ENCODE measurements at places on chromosomes 1 and 21. TPM values are rescaled to one million over a fixed set of nuclear protein-coding genes. Genes with fewer than 3 reads are reported as not detected.

The FMO4 gene
- total RNA-seq, result 1.9 TPM

The FCRL6 gene
- not detected for total RNA-seq

The PLPPR4 gene
- not detected for total RNA-seq

The GPR137B gene
- 5.6 TPM for total RNA-seq

The S100A1 gene
- not detected for total RNA-seq

The TNFSF4 gene
- total RNA-seq, result 0.58 TPM

The RUNX1 gene
- total RNA-seq, result 50.6 TPM

The CNR2 gene
- total RNA-seq, result not detected

- DNase-seq, result no peak
- peaks cover 2% of the 10 kb centered on the region for H3K36me3 ChIP-seq
- H3K27me3 ChIP-seq, result peaks cover 3% of the 10 kb centered on the region
- no peak overlapping the region for H3K27ac ChIP-seq
- H3K4me1 ChIP-seq, result peaks cover 3% of the 10 kb centered on the region
These were observed 47.9 kb upstream of the PRKACB start for GRCh38 chr1:84096176-84096575.

DNA sequence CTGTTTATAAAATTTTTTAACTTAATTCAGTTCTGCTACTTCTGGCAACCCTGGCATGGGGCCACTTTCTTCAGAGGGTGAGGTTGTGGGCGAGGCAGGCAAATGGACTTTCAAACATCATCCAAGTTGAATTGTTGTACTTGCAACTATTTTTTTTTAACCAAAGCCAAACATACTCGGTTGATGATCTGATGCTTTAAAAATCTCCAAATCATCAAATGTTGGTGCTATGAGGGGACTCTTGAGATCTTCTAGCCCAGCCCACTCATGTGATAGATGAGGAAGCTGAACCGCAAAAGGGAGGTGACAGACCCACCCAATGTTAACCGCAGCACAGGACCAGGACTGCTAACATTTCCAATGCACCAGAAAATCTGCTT, 6.7 kb downstream of the SLC1A7 start:
- H3K36me3 ChIP-seq, result no peaks in the 10 kb centered on the region
- no peaks in the 10 kb centered on the region for H3K4me1 ChIP-seq
- no peak for DNase-seq
- H3K27ac ChIP-seq, result no peak overlapping the region
- H3K4me3 ChIP-seq, result no peak overlapping the region
- H3K27me3 ChIP-seq, result no peaks in the 10 kb centered on the region

DNA sequence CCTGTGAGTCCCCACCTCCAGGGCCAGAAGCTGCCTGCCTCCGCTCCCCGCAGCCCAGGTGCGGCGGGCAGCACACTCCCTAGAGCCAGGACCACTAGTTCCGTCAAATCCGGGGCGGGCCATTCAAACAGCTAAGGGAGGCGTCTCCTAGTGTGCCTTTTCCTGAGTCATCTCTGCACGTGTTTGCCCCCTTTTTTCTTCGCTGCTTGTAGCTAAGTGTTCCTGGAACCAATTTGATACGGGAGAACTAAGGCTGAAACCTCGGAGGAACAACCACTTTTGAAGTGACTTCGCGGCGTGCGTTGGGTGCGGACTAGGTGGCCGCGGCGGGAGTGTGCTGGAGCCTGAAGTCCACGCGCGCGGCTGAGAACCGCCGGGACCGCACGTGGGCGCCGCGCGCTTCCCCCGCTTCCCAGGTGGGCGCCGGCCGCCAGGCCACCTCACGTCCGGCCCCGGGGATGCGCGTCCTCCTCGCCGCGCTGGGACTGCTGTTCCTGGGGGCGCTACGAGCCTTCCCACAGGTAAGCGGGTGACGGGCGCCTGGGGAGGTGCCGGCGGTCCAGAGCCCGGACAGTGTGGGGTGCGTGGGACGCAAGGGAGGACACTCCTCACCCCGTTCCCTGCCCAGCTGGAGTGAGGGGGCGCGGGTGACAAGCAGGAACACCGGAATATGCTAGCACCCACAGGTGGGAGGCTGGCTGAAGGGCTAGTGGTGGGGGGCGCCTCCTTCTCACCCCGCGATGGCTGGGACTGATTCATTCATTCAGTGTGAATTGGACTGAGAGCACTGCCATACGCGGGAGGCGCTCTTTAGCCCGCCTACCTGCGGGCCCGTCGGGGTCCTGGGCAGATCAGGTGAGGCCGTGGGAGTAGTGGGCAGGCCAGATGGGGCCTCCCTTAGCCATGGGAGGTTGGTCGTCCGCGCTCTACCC, at the start of gene TNFRSF8:
Gene TNFRSF8 (plus strand): TSS at position 163 of the 932 bp plus-strand sequence. CDS start 296 bp downstream, at position 459.
- H3K27ac ChIP-seq, result peak within 1 kb of the TSS; percentile 85
- H3K27me3 ChIP-seq, result peaks cover 24% of the 10 kb centered on the region
- DNase-seq, result peak; percentile 82
- peaks cover 77% of the 10 kb centered on the region for H3K4me1 ChIP-seq

DNA sequence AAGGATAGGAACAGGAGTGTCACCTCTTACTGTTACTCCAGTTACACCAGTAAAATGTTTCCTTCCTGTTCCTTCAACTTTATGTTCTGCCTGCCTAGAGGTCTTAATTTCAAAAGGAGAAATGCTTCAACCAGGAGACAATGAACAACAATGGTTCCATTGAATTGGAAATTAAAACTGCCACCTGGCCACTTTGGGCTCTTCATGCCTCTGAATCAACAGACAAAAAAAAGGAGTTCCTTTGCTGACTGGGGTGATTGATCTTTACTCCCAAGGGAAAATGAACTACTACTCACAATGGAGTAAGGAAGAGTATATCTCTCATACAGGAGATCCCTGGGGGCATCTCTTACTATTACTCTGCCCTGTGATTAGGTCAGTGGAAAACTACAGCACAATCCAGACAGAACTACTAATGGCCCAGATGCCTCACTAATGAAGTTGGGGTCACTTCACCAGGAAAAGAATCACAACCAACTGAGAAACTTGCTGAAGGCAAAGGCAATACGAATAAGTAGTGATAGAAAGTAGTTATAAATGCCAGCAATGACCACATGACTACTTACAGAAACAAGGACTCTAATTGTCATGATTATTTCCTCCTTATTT, 76.6 kb upstream of the PRDX6 start:
- no peak overlapping the region for H3K4me3 ChIP-seq
- H3K36me3 ChIP-seq, result no peaks in the 10 kb centered on the region
- H3K27me3 ChIP-seq, result no peaks in the 10 kb centered on the region
- H3K27ac ChIP-seq, result no peak overlapping the region

- H3K36me3 ChIP-seq, result no peaks in the 10 kb centered on the region
- H3K4me3 ChIP-seq, result no peak overlapping the region
- no peak for DNase-seq
- peaks cover 11% of the 10 kb centered on the region for H3K27me3 ChIP-seq
These were observed 6.5 kb downstream of the INSRR start for GRCh38 chr1:156852418-156852874.

- no peak overlapping the region for H3K4me3 ChIP-seq
- H3K27me3 ChIP-seq, result no peaks in the 10 kb centered on the region
- no peaks in the 10 kb centered on the region for H3K36me3 ChIP-seq
- H3K27ac ChIP-seq, result no peak overlapping the region
- no peak for DNase-seq
These were observed 58.1 kb upstream of the GCLM start for GRCh38 chr1:93967306-93967705.

GRCh38 chr1:178871551-178872320, 859 bp upstream of the ANGPTL1 start:
- H3K4me3 ChIP-seq, result no peak overlapping the region
- no peaks in the 10 kb centered on the region for H3K4me1 ChIP-seq
- H3K36me3 ChIP-seq, result no peaks in the 10 kb centered on the region
- no peaks in the 10 kb centered on the region for H3K27me3 ChIP-seq
- DNase-seq, result no peak

GRCh38 chr1:81326212-81326611, 474.5 kb upstream of the ADGRL2 start:
- no peaks in the 10 kb centered on the region for H3K4me1 ChIP-seq
- H3K36me3 ChIP-seq, result no peaks in the 10 kb centered on the region
- H3K4me3 ChIP-seq, result no peak overlapping the region
- no peaks in the 10 kb centered on the region for H3K27me3 ChIP-seq
- DNase-seq, result no peak
- no peak overlapping the region for H3K27ac ChIP-seq

DNA sequence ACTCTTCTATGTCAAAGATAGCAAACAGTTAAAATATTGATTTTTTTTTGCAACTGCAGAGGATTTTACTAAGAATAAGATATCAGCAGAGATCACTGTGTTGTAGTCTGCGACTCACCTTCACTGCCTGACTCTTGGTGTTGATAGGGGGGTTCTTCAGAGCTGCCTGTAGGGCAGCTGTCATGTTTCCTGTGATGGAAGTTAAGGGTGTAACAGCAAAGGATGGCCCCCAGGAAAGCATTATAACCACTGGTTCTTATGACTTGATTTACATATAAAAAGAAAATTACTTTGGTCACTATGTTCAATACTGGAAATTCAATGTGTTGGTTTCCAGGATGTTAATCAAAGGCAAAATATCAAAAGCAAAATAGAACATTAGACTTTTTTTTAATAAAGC, 2.6 kb downstream of the ARPC5 start:
- H3K4me1 ChIP-seq, result peaks cover 55% of the 10 kb centered on the region
- DNase-seq, result peak; percentile 26

- H3K27me3 ChIP-seq, result no peaks in the 10 kb centered on the region
- H3K36me3 ChIP-seq, result peaks cover 26% of the 10 kb centered on the region
- no peak for DNase-seq
- H3K4me1 ChIP-seq, result no peaks in the 10 kb centered on the region
- H3K27ac ChIP-seq, result no peak overlapping the region
These were observed 19.9 kb upstream of the HMGCL start for GRCh38 chr1:23845163-23845562.

GRCh38 chr1:67843331-67843730, 10.1 kb upstream of the GNG12 start:
- H3K27me3 ChIP-seq, result peaks cover 14% of the 10 kb centered on the region
- H3K4me1 ChIP-seq, result no peaks in the 10 kb centered on the region
- H3K4me3 ChIP-seq, result no peak overlapping the region
- no peaks in the 10 kb centered on the region for H3K36me3 ChIP-seq

- no peak overlapping the region for H3K4me3 ChIP-seq
- H3K4me1 ChIP-seq, result peaks cover 21% of the 10 kb centered on the region
- peaks cover 2% of the 10 kb centered on the region for H3K36me3 ChIP-seq
- DNase-seq, result no peak
- no peak overlapping the region for H3K27ac ChIP-seq
- no peaks in the 10 kb centered on the region for H3K27me3 ChIP-seq
These were observed 40.0 kb downstream of the MEF2D start for GRCh38 chr1:156460525-156460924.

- DNase-seq, result peak; percentile 86
- H3K4me1 ChIP-seq, result peaks cover 20% of the 10 kb centered on the region
- H3K27me3 ChIP-seq, result peaks cover 33% of the 10 kb centered on the region
- no peaks in the 10 kb centered on the region for H3K36me3 ChIP-seq
These were observed 10.3 kb downstream of the INSRR start for GRCh38 chr1:156848461-156849150.

GRCh38 chr1:224733027-224733911, 117.2 kb downstream of the CNIH3 start:
- no peak overlapping the region for H3K27ac ChIP-seq
- DNase-seq, result no peak
- H3K4me1 ChIP-seq, result peaks cover 9% of the 10 kb centered on the region
- no peaks in the 10 kb centered on the region for H3K27me3 ChIP-seq
- H3K4me3 ChIP-seq, result no peak overlapping the region

DNA sequence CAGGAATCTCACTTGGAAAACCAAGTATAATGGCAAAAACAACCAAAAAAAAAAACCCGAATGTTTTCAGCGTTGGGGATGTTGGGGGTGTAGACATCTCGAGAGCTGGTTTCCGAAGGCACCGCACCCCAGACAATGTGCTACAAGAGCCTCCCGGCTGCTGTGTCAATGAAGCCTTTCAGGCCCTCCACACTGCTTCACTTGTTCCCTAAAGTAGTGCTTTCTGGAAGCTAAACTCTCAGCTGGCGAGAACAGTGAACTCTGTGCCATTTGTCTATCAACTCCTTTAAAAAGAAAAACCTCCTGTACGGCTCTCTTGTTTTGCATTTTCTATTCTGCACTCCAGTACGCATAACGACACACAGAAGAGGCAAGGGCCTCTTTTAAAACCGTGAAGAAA, 32.5 kb downstream of the PLEKHO1 start:
- no peak overlapping the region for H3K27ac ChIP-seq
- H3K36me3 ChIP-seq, result no peaks in the 10 kb centered on the region

DNA sequence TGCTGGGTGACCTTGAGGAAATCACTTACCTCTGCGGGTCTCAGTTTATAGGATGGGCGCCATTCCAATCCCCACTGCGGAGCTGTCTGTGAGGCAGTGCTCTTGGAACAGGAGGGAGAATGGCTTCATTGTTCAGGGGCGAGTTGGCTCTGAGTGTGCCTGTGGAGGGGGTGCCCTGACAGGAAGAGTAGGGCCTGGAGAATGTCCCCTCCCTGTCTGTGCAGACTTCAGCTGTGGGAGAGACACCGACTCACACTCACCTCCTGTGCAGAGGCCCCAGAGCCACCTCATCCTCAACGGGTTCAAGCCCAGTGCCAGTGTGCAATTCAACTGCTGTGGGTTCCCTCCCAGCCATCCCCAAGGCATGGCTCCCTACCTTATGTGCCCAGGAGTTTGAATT, 17.1 kb downstream of the ADORA1 start:
- H3K27me3 ChIP-seq, result no peaks in the 10 kb centered on the region
- no peak for DNase-seq
- H3K27ac ChIP-seq, result no peak overlapping the region
- H3K36me3 ChIP-seq, result no peaks in the 10 kb centered on the region
- H3K4me3 ChIP-seq, result no peak overlapping the region

DNA sequence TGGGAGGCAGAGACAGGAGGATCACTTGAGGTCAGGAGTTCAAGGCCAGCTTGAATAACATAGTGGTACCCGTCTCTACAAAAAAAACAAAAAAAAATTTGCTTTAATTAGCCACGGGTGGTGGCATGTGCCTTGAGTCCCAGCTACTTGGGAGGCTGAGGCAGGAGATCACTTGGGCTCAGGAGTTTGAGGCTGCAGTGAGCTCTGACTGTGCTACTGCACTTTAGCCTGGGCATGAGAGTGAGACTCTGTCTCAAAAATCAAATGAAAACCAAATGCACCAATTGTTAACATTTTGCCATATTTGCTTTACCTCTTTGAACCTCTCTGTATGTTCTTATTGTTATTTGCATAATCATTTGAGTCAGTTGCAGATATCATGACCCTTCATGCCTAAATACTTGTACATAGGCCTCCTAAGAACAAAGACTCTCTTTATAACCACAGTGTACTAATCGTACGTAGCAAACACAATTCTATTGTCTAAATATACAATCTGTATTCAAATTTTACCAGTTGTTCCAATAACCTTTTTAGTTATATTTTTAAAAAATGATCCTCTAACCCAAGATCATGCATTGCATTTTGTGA, 8.5 kb upstream of the NID1 start:
- H3K27me3 ChIP-seq, result peaks cover 3% of the 10 kb centered on the region
- H3K27ac ChIP-seq, result no peak overlapping the region
- no peaks in the 10 kb centered on the region for H3K4me1 ChIP-seq
- no peak overlapping the region for H3K4me3 ChIP-seq

- H3K4me3 ChIP-seq, result no peak overlapping the region
- no peaks in the 10 kb centered on the region for H3K4me1 ChIP-seq
- H3K27ac ChIP-seq, result no peak overlapping the region
These were observed 50.0 kb downstream of the CACHD1 start for GRCh38 chr1:64519901-64520300.

- H3K4me1 ChIP-seq, result peaks cover 39% of the 10 kb centered on the region
- no peak overlapping the region for H3K4me3 ChIP-seq
- no peaks in the 10 kb centered on the region for H3K27me3 ChIP-seq
- no peak for DNase-seq
- H3K27ac ChIP-seq, result no peak overlapping the region
These were observed 27.0 kb downstream of the DISC1 start for GRCh38 chr1:231653632-231654031.
